Osteoblast (primary cell): ENCODE measurements at places on chromosomes 6 and 20.

DNA sequence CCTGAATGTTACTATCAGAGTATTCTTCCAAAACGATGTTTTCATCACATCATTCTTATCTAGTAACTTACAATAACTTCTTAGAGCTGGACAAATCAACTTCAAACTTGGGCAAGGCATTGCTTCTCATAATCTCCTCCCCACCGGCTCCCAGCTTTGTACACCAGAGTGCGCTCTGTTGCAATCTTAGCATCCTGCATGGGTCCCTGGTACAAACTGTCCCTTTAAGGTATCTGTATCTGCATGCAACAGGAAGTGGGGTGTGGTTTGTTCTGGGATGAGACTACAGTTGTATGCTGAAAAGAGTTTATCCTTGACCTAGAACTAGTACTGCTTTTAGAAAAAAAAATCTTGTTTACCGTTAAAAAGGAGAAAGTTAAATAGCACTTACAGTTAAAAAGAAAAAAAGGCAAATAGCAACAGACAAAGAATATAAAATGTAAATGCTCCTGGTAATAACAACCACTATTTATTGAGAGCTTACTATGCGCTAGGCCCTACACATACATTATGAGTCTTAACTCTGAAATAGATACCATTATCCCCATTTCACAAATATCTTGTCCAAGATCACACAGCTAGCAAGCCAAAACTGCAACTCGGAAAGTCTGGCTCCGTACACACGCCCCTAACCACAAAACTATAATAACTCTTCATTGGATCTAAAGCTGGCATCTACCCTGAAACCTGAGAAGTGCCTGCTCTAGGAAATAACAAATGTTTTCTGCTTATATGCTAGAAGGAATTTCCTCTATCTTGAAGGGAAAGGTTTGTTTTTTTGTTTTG lies 9.8 kb upstream of the HECA start:
- DNase-seq = no peak

DNA sequence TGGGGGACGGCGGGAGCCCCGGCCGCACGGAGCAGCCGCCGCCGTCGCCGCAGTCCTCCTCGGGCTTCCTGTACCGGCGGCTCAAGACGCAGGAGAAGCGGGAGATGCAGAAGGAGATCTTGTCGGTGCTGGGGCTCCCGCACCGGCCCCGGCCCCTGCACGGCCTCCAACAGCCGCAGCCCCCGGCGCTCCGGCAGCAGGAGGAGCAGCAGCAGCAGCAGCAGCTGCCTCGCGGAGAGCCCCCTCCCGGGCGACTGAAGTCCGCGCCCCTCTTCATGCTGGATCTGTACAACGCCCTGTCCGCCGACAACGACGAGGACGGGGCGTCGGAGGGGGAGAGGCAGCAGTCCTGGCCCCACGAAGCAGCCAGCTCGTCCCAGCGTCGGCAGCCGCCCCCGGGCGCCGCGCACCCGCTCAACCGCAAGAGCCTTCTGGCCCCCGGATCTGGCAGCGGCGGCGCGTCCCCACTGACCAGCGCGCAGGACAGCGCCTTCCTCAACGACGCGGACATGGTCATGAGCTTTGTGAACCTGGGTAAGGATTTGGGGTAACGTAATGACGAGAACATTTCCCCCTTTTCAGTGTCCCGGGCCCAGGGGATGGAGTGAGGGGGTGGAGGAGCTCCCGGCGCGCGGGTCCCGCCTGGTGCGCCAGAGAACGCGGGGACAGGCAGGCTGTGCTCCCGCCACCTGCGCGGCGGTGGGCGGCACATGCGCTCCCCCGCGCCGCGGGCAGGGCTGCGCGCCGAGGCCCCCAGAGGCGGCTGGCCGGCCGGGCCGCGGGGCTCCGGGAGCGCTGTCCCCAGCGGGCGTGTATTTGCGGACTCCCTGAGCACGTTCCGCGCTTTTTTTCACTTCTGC lies 1.4 kb downstream of the BMP6 start:
- peak; percentile 89 for DNase-seq

GRCh38 chr6:157050537-157051265 lies 272.6 kb downstream of the TMEM242 start:
- no peak for DNase-seq

DNA sequence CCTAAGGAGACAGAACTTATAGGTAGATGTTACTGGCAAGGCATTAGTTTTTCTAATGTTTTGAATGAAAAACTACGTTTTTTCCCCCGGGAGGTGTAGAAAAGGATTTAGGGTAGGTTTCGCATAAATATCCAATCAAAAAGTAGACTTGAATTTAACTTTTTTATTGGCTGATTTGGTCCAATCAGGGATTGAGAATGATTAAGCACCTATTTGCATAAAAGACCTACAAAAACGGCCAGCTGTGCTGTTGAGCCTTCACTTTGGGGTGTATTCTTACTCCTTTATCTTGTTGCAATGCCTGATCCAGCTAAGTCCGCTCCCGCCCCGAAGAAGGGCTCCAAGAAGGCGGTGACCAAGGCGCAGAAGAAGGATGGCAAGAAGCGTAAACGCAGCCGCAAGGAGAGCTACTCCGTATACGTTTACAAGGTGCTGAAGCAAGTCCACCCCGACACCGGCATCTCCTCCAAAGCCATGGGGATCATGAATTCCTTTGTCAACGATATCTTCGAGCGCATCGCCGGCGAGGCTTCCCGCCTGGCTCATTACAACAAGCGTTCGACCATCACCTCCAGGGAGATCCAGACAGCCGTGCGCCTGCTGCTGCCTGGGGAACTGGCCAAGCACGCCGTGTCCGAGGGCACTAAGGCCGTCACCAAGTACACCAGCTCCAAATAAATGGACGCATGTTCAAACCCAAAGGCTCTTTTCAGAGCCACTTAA lies 113.5 kb upstream of the BTN3A2 start:
- peak; percentile 65 for DNase-seq

GRCh38 chr6:149846321-149846720 lies 17.8 kb downstream of the LRP11 start:
- no peak for DNase-seq
